ENCODE measurements at places on chromosomes 7 and 10.

DNA sequence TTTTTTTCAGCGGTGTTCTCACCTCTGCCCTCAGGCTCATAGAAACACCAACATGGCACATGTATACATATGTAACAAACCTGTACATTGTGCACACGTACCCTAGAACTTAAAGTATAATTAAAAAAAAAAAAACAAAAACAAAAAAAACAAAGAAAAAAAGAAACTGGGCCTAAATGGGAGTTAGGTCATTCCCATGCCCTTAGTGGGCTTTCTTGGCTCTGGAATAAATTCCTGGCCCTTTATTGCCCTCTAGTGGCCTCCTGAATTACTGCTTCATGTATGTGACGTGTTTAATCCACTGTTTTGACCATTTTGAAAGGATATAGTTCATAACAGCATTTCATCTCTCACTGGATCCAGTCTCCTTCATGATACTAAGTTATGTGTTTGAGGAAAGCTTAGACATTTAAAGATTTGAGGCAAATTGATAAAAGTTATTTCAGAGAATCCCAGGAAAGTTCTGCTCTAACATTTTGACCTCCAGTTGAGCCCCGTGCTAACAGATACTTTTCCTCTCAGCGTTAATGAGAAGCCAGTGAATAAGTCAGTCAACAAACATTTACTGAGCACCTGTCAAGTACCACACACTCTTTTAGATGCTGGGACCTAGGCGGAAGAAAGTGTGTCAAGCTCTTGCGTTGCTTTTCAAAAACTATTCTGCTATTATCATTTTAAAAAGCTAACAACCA, 54.7 kb upstream of the SYPL1 start:
- DNase-seq: peak; percentile 44

DNA sequence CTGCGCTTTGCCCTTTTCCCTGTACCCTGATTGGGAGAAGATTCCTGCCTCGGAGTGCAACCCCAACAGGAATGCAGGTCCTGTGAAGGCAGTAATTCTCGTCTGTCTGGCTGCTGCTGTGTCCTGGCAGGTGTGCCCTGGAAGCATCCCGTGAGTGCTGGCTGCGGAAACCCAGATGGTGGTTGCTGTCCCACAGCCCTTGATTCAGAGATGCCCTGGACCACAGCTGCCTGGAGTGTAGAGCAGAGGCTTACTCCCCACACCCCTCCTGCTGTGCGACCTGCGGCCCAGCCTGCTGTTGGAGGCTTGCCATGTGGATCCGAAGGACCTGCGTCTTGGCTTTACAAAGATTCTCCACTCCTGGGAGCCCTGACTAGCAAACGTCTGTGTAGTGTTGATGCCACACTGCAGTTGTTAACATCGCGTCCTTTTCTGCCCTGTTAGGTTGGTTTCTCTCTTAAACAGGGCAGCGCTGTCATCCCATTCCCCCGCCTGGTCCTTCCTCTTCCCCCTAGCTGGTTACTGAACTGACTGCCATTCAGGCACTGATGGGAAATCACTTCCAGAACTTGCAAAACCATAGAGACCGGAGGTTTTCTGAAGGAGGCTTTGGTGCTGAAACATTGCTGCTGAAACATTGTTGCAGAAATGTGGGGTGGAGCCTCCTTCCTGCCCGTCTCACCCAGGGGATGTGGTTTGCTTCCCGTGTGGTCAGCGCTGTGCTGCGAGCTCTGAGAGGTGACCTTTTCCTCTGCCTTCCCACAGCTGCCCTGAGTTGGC, 53.3 kb downstream of the DNAJB6 start:
- DNase-seq: no peak

- no peak for DNase-seq
Observed at GRCh38 chr10:17617031-17617911, at the start of gene HACD1. Gene HACD1, minus strand, starts transcription at chr10:17617374. Its CDS starts 35 bp downstream, at chr10:17617339.

DNA sequence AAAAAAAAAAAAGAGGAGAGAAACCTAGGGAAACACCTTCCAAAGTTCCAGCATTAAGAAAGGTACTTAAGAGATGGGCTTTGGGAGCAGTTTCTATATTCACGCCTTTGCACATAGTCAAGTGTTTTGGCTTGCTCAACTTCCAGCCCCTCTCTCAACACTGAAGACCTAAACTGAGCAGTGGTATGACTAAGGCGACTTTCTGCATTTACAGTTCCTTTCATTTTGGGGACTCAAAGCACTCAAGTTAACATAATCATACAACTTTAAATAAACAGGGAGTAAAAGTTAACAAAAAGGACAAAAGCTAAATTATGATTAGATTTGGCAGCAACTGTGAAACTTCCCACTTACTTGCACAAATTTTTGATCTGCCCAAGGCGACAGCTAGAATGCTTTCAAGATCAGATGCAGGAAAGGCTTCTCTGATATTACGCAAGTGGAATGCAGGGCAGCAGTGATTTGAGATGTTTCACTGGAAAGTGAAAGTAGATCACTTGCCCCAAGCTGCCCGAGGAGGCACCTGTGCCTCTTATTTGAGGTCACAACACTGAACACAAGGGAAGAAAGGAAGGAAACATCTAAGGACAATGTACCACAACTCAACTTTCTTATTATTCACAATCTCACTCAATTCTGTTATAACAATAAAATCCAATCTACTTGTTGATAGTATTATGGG, 199.5 kb downstream of the SKAP2 start:
- DNase-seq: no peak

- DNase-seq: no peak
Observed at GRCh38 chr7:11450281-11450680, 381.7 kb downstream of the THSD7A start.

- DNase-seq: no peak
Observed at GRCh38 chr10:101041252-101041761, 10.3 kb downstream of the SFXN3 start.

DNA sequence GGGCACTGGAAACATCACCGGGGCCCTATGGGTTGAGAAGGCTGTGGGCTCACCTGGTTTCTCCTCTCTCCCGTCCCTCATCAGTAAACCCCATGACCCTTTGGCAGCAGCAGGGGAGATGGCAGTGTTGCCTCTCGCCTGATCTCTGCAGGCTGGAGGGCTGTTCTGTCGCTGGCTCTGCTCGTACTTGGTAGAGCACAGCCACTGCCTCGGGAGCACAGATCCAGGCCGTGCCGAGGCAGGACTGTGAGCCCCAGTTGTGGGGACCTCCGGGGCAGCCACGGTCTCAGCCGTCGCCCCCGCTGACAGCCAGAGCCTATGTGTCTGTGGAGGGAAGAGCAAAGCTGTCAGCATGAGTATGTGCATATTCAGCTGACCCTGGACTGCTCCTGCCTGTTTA, 94.9 kb downstream of the PTPRE start:
- no peak for DNase-seq

DNA sequence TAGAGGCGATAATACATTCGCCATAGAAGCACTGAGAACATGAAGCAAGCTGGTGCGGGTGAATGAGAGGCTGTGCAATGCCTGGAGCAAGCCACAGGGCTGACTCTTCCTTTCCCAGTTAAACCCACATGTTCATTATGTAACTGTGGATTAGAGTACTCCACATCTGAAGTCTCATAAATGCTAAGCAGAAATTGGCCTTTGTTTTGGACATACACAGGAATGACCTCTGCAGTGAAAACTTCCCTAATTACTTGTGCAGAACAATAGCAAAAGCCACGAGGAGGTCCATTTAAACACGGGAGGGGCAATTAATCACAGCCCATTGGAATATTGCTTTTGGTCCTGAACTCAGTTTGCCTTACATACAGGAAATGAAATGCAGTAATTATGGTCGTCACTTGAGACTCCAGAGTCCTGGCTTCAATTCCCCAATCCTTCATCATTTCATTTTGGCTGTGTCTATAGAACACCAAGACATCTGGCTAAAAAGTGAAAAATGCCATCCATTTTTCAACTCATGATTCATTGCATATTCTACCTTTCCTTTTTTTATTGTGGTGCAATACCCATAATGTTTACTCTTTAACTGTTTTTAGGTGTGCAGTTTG, 78.7 kb upstream of the CXCL12 start:
- no peak for DNase-seq

DNA sequence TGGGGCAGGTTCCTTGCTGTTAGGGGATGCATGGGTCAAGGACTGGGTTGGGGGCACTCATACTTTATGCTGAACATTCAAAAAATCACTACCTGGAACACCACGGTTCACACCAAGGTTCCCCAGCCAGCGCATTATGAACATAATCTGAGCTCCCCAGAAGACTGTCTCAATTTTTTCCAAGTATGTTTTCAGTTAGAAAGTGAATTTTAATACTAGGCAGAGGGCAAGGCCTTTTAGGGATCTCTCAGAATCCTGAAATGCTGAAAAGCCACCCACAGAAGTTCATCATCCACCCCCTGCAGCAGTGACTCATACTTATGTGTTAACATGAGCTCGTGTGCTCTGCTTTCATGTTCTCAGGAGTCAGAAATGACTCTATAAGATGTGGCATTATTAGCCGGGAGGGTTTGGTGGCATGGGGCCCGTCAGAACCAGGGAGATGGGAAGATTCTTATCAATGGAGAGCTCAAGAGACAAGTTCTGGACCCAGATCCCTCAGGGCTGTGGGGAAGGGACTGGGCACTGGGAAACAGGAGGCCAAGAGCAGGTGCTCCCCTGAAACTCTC, 185.2 kb upstream of the ITGB1 start:
- DNase-seq: no peak

DNA sequence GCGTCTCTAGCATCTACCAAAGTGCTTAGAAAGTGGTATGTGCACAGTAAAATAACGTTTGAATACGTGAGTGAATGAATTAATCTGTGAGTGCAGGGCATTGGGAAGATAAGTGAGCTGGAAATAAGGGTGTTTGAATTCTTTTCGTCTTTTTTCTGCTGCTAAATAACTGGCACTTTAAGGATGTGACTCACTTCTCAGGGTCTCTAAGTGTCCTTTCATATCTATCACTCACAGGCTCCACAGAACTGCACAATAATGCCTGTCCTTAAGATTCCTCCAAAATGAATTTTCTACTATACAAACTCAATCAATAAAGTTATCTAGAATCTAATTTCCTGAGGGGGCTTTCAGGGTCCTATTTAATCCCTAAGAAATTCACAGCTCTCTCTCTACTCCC, 3.2 kb upstream of the DGKB start:
- DNase-seq: no peak

DNA sequence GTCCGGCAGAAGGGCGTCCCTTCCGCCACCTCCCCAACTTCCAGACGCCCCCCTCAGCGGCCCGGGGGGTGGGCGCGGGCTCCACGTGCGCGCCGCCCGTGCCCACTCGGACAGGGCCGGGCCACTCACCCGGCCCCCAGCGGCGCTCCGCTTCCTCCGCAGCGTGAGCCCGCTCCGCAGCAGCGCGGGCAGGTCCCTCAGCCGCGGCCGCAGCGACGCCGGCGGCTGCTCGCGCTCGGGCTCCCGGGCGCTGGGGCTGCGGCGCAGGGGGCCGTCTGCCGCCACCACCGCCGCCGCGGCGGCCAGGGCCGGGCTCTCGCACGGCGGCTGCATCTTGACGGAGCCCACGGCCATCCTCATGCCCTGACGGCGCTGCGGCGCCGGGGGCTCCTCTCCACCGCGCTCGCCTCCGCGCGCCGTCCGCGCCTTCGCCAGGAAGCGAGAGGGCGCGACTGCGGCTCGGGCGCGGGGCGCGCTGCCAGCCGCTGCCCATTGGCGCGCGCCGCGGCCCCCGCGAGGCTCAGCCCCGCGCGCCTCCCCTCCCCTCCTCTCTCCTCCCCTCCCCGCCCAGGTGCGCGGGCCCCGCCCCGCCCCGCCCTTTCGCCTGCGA, at the start of gene RAPGEF5:
TSS of gene RAPGEF5 (minus strand) at position 454 of the 610 bp plus-strand sequence. CDS start at position 360, 94 bp downstream.
- DNase-seq: no peak

DNA sequence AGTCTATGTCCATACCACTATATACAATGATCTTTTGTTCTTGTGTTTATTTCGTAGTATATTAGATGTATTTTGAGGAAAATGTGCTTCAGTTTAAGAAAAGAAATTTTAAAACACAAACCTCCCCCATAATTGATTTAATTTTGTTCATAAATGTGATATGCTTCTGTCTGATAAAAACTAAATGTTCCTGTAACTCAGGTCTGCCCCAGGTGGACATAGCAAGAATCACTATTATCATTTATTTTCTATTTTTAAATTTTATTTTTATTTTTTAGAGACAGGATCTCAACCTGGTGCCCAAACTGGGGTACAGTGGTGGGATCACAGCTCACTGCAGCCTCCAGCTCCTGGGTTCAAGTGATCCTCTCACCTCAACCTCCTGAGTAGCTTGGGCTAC, 43.2 kb downstream of the BEND7 start:
- no peak for DNase-seq

- no peak for DNase-seq
Observed at GRCh38 chr10:33098951-33099663, 141.1 kb upstream of the ITGB1 start.

DNA sequence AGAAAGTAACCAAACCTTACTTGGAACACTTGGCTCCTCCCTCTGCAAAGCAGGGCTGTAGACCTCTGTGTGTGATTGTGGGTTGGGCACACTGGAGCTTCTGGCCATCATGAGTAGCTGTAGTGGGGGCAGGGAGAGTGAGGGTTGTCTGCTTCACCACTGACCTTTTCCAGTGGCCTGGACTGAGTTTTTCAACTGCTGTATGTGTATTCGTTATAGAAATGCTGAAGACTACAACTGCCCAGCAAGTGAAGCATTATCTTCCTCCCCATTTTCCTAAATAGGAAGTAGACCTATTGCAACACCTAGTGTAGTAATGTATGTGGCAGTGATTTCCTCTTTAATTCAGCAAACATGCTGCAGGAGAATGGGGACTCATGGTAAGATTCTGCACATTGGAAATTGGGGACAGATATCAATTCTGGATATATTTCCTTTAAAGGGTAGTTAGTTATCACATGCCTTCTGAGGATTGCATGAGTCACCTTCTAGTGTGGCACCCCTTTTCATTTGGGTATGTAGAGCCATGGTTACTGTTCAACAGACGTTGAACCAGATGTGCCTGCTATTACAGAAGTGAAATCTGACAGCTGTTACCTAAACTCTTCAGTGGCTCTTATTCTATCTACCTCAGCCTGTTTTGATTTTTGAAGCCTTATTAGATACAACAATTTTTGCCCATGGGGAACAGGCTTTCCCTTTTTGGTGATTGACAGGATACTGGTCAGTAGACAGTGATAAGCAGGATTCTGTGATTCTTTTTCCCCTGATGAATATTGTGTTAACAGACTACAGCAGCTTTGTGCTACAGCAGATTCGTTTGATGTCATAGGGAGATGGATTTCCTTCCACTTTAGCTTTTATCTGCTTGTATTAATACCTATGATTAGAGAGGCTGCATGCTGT, 130.9 kb downstream of the SND1 start:
- DNase-seq: no peak

- no peak for DNase-seq
Observed at GRCh38 chr10:61179771-61180170, 235.8 kb upstream of the RHOBTB1 start.

DNA sequence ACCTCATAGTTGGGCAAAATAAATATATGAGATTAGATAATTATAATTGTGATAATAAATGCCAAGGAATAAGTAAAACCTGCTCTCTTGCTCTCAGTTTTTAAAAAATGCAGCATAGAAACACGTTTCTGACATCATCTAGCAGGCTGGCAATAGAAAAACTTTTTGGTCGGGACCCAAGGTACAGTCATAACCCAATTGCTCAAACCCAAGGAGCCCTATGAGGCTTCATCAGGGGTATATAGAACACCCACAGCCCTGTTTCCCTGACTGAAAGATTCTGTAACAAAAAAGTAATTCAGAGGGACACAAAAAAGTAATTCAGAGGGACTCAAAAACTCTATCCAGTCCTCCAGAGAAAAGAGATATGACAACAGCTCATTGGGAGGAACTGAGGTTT, 3.8 kb downstream of the PDE1C start:
- no peak for DNase-seq

Measured in non-pigmented ciliary epithelial cell (primary cell).